ENCODE measurements at places on chromosomes 4 and X.

- DNase-seq: no peak
Measured at GRCh38 chr4:89723096-89723495, 113.9 kb downstream of the SNCA start.

DNA sequence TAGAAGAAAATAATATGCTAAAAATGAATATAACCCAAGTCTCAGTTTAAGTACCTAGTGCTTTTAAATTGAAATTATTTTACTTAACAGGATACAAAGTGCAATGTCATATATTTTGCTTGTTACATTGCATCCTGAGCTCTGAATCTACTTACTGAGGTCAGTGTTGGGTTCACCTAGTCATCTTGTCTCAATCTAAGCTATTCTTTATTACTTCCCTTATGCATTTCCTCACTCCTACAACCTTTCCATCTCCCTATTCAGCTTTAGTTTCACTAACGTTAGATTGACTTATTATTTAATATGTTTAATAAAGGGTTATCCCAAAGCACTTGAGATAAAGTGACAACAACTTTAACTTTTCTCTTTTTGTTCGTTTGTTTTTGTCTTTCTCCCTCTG, 483.7 kb downstream of the FSTL5 start:
- no peak for DNase-seq

- no peak for DNase-seq
Measured at GRCh38 chrX:144916785-144917184, 330.5 kb upstream of the SPANXN1 start.

GRCh38 chr4:114875630-114876029, 237.8 kb downstream of the NDST4 start:
- no peak for DNase-seq

Measured in stimulated activated CD4-positive, alpha-beta T cell treated with anti-CD3 and anti-CD28 coated beads, TNF-alpha, amount 100 ng/mL, for 48 hours (primary cell).